Activated CD4-positive, CD25-positive, alpha-beta regulatory T cell (primary cell): ENCODE measurements at places on chromosomes 13 and 19.

DNA sequence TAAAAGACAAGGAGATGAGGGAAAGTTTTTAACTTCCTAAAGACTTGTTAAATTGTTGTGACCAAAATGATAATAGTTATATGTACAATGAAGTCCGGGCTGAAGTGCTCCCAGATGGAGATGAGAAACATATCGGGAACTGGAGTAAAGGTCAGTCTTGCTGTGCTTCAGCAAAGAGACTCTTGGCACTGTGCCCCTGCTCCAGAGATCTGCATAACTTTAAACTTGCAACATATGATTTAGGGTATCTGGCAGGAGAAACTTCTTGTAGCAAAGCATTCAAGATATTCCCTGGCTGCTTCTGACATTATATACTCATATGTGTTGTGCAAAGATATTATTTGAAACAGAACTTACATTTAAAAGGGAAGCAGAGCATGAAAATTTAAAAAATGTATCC, 786.6 kb upstream of the SLITRK6 start:
- no peak for DNase-seq

DNA sequence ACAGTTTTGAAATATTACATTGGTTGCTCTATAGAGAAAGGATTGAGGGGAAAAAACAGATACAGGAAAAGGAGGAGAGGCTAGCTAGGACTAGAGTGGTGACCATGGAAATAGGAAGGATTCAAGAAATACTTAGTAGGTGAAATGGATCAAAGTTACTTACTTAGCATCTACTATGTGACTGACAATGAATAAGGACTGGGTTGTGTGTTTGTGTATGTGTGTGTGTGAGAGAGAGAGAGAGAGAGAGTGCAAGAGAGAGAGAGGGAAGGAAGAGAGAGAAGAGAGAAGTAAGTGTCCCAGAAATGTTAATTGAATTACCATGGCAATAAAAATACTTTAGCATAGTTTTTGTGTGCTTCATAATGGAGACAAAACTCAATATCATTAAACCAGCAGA, 7.9 kb downstream of the GPC6 start:
- no peak for DNase-seq

DNA sequence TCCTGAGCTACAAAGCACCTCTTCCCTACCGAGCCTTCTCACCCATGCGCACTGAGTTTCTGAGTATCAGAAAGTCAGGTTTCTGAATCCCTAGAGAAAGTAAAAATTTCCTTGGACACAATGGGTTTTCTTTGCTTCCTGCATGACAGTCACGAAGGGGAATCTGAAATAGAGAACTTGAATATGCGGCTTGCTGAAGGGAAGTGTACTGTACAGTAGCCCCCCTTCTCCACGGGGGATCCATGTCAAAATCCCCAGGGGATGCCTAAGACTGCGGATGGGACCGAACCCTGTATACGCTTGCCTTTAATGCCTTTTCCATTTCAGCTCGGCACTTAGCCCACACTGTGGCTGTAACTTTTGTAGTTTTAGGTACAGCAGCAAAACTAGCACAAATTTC, 107.9 kb downstream of the GGACT start:
- no peak for DNase-seq

GRCh38 chr13:61110732-61111131, 304.9 kb downstream of the PCDH20 start:
- DNase-seq: no peak

GRCh38 chr13:43785650-43786471, 911 bp downstream of the ENOX1 start:
- DNase-seq: no peak

DNA sequence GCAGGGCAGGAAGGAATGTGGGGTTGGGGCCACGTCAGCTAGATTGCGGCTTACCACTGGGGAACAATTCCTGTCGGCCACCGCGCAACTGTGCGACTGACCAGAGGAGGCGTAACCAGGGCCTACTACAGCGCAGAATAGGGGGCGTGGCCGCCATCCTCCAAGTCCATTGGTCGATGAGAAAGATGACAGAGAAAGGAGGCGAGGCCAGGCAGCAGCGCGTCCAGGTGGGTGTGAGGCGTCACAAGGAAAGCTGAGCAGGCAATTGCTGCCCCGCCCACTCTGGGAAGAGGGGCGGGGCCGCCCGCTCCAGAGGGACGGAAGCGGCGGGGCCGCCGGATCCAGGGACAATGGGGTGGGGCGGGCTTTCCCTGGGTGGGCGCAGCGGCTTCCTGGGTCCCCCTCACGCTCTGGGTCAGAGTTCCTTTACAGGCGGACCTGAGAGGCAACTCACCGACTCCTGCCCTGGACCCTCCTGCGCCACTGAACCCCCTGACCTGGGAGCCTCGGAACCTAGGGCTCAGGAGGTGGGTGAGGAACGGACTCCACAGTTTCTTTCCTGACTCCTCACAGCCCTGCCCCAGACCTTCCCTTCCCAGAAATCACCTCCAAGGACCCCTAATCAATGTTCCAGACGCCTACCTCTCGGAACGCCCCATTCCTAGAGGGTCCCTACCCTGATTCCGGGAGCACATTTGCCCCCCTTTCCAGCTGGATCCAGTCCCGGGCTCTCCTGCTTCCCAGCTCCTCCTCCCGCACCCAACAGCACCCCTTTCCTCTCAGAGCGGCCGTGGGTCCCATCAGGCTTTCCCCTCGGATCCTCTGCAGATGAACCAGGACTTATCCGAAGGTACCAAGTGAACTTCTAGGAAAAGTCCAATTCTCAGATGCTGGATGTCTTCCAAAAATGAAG, 101.5 kb upstream of the ZNF492 start:
- DNase-seq: no peak

DNA sequence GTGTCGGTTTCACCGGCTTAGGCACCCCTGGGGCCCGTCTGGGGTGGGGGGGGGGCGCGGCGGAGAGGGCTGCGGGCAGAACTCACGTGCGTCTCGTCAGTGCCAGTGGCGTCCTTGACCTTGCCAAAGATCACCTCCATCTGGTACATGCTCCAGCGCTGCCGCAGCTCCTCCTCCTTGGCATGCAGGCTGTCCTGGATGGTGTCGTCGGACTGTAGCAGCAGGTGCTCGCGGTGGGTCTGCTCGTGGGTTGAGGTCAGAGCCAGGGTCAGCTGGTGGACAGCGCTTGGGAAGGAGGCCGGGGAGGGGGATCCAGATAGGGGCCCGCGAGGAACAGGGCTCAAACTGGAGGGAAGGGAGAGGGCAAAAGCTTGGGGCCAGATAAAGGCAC, 4.7 kb upstream of the RGL3 start:
- no peak for DNase-seq

DNA sequence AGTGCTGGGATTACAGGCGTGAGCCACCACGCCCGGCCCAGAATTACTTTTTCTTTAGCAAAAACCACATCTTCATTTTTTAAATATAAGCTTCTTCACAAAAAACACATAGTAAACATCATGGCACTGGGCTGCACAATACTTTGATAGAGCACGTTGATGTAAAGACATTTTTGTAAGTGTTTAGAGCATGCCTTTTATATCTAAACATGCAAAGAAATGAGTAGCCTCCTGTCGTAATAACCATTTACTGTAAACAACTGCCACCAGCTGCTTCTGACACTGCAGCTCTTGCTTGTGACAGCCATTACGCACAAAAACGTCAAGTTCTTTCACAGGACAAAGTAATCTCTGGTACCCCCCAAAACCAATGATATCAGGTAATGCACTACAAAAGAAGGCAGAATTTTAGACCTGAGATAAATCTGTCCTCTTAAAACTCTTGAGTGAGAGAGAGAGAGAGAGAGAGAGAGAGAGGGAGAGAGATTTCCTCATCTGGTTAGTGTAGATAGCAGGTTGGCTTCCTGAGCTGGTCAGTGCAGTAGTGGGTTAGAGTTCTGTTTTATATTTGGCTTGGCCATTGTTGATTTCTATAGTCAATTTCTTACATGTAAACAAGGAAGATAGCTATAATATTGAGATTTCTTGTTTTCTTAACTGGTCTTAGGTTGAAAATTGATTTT, 6.7 kb upstream of the ZNF548 start:
- DNase-seq: no peak

- no peak for DNase-seq
Measured at GRCh38 chr19:30076101-30076551, 134.1 kb downstream of the URI1 start.

DNA sequence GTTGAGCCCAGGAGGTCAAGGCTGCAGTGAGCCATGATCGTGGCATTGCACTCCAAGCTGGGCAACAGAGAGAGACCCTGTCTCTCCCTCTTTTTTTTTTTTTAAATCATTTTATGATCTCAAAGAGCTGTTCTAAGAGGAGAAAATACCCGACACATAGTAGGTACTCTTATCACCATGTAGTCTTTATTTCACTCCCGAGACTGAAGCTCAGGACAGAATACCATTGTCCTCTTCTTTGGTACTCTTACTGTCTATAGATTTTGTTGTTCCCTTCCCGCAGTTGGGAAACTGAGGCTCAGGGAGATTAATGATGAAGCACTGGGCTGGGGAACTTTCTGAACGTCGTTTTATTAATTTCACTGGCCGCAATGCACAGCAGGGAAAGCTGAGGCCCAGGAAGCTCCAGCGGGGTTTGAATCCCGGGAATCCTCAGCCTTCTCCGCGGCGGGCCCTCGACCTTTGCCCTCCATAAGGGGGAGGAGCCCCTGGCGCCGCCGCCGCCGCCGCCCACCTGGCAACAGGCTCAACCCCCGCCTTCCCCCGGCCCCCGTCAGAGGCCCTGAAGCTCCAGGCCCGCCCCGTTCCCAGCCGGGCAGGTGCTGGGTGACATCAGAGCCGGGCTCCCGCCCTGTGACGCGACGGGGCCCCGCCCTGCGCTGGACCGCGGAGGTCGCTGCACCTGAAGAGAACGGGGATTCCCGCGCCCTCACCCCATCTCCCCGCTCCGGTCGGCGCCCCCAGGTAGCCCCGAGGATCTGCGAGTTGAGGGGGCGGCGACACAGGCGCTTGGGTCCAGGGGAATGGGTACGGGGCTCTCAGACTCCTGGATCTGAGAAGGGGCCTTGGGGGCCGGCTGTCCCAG, 1.6 kb downstream of the MYH14 start:
- DNase-seq: no peak

DNA sequence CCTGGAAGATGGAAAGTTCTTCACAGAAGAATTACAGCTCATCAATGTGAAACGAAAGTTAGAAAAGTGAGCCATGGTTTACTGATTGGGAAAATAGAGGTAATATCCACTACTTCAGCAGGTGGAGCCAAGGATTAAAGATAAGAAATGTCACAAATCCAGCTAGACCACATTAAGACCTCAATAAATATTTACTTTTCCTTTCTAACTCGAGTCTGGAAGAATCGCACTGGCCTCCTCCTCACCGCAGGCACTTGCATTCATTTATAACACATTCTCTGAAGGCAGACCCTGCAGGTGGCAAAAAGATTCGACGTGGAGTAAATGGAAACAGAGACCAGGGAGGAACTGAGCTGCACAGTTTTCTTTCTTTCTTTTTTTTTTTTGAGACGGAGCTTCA, 7.4 kb downstream of the SLC35E1 start:
- no peak for DNase-seq

- no peak for DNase-seq
Measured at GRCh38 chr19:18507021-18507726, 14.7 kb downstream of the ELL start.

GRCh38 chr19:3968556-3969434, 2.1 kb downstream of the DAPK3 start:
- no peak for DNase-seq

DNA sequence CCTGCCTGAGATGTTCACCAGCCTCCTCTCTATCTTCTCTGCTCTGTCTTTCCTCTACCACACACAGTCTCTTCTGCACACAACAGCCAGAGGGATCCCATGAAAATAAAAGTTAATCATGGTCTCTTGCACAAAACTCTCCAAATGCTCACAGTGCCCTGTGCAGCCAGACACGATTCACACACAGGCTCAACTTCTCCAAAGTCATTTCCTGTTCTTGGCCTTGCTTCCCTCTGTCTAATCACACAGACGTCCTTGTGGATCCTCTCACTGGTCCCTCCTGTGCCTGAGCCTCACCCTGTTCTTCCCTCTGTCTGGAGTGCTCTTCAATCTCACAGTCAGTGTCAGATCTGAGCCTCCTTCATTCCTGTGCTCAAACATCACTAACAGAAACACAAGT, 7.8 kb downstream of the SIGLEC12 start:
- DNase-seq: no peak
